Progenitor cell of endocrine pancreas (in vitro differentiated cells): ENCODE measurements at places on chromosomes 5 and 9. TPM values are rescaled to one million over a fixed set of nuclear protein-coding genes. Genes with fewer than 3 reads are reported as not detected.
A peak's percentile ranks its signal among the peaks of the same experiment; 100 is the strongest.

DNA sequence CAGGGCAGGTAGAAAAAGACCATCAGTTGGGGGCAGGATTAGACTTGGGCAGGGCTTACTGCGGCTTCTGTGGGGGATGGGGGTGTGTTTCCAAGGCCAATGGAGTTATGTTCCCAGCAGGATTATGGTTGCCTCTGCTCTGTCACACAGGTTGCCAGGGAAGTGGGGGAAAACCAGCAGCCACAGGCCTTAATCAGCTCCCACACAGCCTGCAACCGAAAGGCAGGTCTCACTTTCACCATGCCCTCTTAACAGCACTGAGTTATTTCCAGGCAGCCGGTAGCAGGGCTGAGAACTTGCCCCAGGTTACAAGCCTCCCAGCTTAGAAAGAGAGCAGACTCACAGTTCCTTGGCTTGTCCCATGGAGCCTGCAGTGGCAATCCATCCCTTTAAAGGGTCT lies 205.5 kb downstream of the FGF10 start:
- H3K27me3 ChIP-seq = no peaks in the 10 kb centered on the region
- H3K27ac ChIP-seq = no peak overlapping the region
- no peaks in the 10 kb centered on the region for H3K36me3 ChIP-seq
- no peaks in the 10 kb centered on the region for H3K4me1 ChIP-seq
- H3K4me3 ChIP-seq = no peak overlapping the region

DNA sequence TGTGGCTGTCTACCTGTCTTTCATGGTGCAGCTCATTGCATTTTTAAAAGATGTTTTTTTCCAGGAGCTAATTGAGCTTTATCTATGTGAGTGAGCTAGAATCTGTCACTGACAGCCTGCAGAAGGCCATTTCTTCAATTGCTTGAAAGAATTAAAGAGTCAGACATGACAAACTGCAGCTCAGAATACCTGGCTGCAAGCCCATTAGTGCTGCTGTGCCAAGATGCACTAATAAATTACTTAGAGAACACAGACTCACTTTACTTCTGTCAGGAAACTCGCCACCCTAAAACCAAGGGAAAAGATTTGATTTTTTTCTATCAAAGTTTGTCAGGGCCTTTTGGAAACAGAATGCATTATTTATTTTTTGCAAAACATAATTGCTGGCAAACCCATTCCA lies 368.3 kb downstream of the CAAP1 start:
- H3K27ac ChIP-seq = no peak overlapping the region
- no peak overlapping the region for H3K4me3 ChIP-seq
- no peaks in the 10 kb centered on the region for H3K36me3 ChIP-seq
- no peaks in the 10 kb centered on the region for H3K27me3 ChIP-seq
- DNase-seq = no peak
- peaks cover 1% of the 10 kb centered on the region for H3K4me1 ChIP-seq

- H3K4me3 ChIP-seq = no peak overlapping the region
- H3K36me3 ChIP-seq = no peaks in the 10 kb centered on the region
- H3K27me3 ChIP-seq = peaks cover 8% of the 10 kb centered on the region
- peak overlapping the region; percentile 34 for H3K27ac ChIP-seq
Observed at GRCh38 chr9:134178768-134179551, 14.6 kb upstream of the RNU6ATAC start.

- peaks cover 24% of the 10 kb centered on the region for H3K36me3 ChIP-seq
- no peaks in the 10 kb centered on the region for H3K27me3 ChIP-seq
- H3K4me3 ChIP-seq = no peak overlapping the region
- DNase-seq = no peak
- H3K27ac ChIP-seq = no peak overlapping the region
- peaks cover 14% of the 10 kb centered on the region for H3K4me1 ChIP-seq
Observed at GRCh38 chr5:138831703-138832102, 43.4 kb downstream of the LRRTM2 start.

The ZCCHC9 gene
- 30.6 and 37.1 TPM in 2 replicates for total RNA-seq
